Thoracic aorta (tissue), 2 donors: ENCODE measurements at places on chromosomes 7 and 10. TPM values are rescaled to one million over a fixed set of nuclear protein-coding genes. Genes with fewer than 3 reads are reported as not detected.

GRCh38 chr10:17219024-17219423 lies 9.0 kb upstream of the VIM start:
- peaks cover 29% of the 10 kb centered on the region for H3K4me1 ChIP-seq
- no peak overlapping the region for H3K27ac ChIP-seq
- no peak for DNase-seq
- H3K36me3 ChIP-seq: no peaks in the 10 kb centered on the region

GRCh38 chr7:24328050-24328449 lies 44.1 kb downstream of the NPY start:
- no peak overlapping the region for H3K4me3 ChIP-seq
- no peaks in the 10 kb centered on the region for H3K36me3 ChIP-seq
- H3K4me1 ChIP-seq: no peaks in the 10 kb centered on the region

DNA sequence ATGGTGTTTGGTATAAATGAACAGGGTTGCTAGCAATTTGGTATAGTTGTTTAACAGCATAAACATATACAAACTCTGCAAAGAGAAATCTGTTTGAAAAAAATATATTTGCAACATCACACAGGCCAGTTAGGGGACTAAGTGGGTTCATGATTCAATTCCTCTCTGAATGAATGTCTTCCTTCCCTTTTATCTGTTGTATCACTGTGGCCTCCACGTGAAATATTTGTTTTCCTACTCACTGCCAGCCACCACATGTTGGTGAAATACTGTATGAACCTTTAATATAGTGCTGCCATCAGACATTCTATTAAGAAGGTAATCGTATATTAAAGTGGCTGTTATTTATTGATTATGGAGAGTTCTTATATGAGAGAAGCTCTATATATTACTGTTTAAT lies 157.0 kb downstream of the ARID5B start:
- DNase-seq: no peak
- peak overlapping the region; percentile 83 for H3K4me3 ChIP-seq
- peak overlapping the region; percentile 74 for H3K27ac ChIP-seq
- H3K4me1 ChIP-seq: peaks cover 87% of the 10 kb centered on the region
- H3K36me3 ChIP-seq: peaks cover 9% of the 10 kb centered on the region

GRCh38 chr7:8699875-8700624 lies 266.6 kb downstream of the NXPH1 start:
- H3K27ac ChIP-seq: no peak overlapping the region
- H3K4me3 ChIP-seq: no peak overlapping the region
- no peaks in the 10 kb centered on the region for H3K36me3 ChIP-seq
- H3K4me1 ChIP-seq: no peaks in the 10 kb centered on the region

- H3K4me1 ChIP-seq: no peaks in the 10 kb centered on the region
- H3K4me3 ChIP-seq: no peak overlapping the region
- no peak for DNase-seq
- H3K27me3 ChIP-seq: no peaks in the 10 kb centered on the region
- no peaks in the 10 kb centered on the region for H3K36me3 ChIP-seq
- H3K27ac ChIP-seq: no peak overlapping the region
These were observed 159.5 kb downstream of the CPEB3 start for GRCh38 chr10:92131275-92131820.

DNA sequence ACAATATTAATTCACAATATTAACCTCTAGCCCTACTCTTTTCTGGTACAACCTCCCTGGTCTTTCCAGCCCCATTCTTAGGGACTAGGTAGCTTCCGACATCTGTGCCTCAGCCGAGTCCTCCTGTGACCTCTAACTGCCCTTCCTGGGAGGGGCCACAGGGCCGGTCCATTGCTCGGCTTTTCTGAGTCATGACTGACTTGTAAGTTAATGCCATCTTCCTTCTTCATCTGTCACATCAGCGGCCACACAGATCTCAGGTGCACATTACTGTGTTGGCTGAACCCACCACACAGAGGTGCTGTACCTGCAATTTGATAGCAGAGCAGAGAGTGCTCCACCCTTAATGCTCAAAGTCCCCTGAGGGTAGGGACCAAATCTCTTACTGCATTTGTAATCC lies 4.1 kb upstream of the CPA4 start:
- no peak for DNase-seq
- H3K4me3 ChIP-seq: no peak overlapping the region

The AKR1C2 gene
- total RNA-seq: 93.3 TPM

The TUBAL3 gene
- not detected for total RNA-seq
